ENCODE measurements at places on chromosomes 4 and X.

DNA sequence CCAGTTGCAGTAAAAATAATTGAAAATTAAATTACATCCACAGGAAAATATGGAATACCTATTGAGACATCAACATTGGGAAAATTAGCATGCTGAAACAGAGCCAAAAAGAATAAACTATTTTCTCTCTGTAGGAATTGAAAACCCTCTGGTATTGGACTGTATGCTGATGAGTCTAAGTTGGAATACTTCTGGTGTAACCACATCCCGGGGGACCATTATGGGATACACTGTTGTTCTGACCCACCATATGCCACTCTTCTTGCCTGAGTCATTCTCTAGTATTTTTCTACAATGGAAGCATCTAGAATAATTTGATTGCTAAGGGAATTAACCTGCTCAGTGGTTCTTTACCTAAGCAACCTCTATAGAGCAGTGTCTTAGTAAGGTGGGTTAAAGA lies 640.7 kb upstream of the AGA start:
- no peak for DNase-seq

- no peak for DNase-seq
Observed at GRCh38 chr4:156805696-156806095, 165.9 kb downstream of the PDGFC start.

DNA sequence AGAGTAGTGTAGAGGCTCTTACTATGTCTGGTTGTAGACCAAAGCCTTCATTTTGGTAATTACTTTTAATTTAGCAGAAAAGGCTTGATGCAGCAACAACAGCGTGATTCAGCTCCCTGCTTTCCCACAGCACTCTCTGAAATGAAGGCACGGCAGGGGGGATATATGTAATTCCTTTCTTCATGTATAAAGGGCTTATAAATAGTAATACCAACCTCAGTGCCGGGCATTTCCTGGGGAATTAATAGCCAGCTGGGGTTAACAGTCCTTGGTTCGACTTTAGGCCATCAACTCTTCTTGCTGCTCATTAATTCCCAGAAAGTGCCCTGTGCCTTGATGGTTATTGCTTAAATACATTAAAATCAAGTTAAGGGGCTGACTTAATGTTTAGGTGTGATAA lies 669.0 kb downstream of the ZNF674 start:
- DNase-seq: no peak

DNA sequence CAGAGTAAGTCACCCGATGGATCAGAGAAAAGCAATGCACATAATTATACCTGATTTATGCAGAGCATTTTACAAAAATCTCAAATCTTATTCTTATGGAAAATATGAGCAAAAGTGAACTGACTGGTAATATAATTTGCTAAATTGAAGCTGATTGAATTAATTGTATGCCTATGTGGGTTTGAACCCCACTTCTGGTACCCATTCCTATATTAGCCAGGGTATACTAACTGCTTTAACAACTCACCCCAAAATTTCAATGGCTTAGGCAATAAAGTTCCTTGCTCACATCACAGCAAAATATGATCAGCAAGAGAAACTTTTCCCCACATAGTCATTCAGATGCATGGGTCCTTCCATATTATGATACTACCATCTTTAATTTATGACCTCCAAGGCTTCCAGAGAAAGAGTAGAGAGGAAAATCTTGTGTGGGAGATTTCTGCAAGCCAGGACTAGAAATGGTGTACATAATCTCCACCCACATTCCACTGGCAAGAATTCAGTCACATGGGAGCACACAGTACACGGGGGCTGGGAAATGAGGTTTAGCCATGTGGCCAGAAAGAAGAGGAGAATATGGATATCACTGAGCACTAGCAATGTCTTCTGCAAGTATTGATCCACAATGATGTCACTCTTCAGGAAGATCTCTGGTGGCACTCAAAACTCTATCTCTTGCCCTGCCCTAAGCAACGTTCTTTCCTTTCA lies 640.7 kb downstream of the BCOR start:
- DNase-seq: peak; percentile 14

- DNase-seq: no peak
Observed at GRCh38 chr4:64940698-64941097, 531.4 kb upstream of the TECRL start.

DNA sequence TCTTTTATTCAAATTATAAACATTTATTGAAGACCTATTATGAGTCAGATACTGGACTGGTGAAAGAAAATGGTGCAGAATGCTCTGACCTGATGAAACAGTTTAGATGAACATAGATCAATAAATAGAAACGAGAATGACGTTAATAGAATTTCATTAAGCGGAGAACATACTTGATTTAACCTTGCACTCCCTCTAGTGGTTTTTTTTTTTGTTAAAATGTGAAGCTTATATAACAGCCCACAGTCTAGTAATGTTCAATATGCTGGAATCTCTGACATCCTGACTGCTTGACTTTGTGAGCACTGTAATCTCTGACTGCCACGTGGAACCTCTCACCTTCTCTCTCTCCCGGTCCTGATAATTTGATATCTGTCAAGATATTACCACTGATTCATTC lies 32.3 kb downstream of the HDAC8 start:
- peak; percentile 49 for DNase-seq

DNA sequence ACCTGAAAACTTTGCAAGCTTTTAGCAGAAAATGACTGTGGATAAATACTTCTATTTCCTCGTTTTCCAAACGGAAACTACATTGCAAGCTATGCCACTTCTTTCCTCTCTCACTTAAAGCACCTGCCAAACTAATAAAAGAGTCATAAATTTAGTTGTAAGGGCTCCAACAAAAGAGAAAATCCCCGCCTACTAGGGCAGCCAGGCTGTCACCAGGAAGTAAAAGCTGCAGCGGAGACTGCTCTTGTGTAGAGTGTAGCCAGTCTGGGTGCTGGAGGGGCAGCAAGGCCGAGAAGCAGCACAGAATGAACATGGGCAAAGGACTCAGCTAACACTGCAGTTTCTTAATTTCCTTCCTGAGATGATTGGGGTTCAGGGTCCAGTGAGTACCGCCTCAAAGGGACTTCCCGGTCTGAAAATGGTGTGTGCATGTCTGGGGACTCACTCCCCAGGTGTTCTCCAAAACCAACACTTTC lies 89.3 kb upstream of the MAML3 start:
- no peak for DNase-seq

- DNase-seq: peak; percentile 55
Observed at GRCh38 chrX:19647731-19648588, 132.7 kb upstream of the MAP3K15 start.

DNA sequence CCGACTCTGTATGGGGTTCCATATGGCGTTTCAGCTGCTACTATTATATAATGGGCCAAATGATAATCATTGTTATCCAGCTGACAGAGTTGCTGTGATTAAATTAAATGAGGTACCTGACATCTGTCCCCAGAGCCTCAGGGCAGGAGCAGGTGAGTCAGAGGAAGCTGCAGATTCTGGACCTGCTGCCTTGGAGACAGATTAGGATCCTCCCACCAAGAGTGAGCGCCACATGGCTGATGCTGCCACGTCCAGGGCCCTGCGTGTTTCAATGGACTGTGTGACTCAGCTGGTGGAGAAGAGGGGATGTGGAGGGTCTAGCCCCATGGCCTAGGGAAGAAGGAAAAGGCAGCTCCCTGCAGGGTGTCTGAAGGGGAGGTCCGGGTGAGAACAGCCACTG lies 28.3 kb upstream of the UXT start:
- no peak for DNase-seq

Data from cardiac fibroblast (primary cell).